ENCODE measurements at places on chromosomes 13 and 19.

DNA sequence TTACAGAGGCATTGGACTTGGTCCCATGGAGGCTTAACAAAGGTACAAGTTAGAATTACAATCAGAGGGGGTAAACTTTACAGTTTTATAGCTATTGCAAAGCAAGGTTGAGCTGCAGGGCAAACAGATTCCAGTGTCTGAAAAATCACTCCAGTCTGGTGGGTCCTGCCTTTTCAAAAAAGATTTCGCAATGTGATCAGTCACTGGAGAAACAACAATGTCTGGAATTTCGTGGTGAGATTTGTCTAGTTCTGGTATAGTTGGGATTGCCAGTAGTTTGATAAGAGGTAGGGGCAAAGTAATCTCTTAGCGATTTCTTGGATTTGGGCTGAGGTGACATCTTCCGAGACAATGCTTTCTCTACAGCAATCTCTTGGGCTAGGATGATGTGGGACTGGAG lies 1198.2 kb upstream of the PCDH9 start:
- no peak overlapping the region for H3K4me3 ChIP-seq
- H3K27me3 ChIP-seq: no peaks in the 10 kb centered on the region
- H3K27ac ChIP-seq: no peak overlapping the region
- no peaks in the 10 kb centered on the region for H3K4me1 ChIP-seq
- DNase-seq: no peak

- no peak overlapping the region for H3K4me3 ChIP-seq
- no peaks in the 10 kb centered on the region for H3K36me3 ChIP-seq
- no peak for DNase-seq
- no peaks in the 10 kb centered on the region for H3K27me3 ChIP-seq
Measured at GRCh38 chr13:73335210-73335609, 276.4 kb downstream of the KLF5 start.

- no peaks in the 10 kb centered on the region for H3K27me3 ChIP-seq
- H3K36me3 ChIP-seq: no peaks in the 10 kb centered on the region
- H3K4me3 ChIP-seq: no peak overlapping the region
Measured at GRCh38 chr13:50419896-50420295, 404.7 kb downstream of the KCNRG start.

GRCh38 chr13:73338389-73338788 lies 279.6 kb downstream of the KLF5 start:
- no peaks in the 10 kb centered on the region for H3K27me3 ChIP-seq
- no peak for DNase-seq
- H3K4me1 ChIP-seq: no peaks in the 10 kb centered on the region
- H3K36me3 ChIP-seq: no peaks in the 10 kb centered on the region
- no peak overlapping the region for H3K27ac ChIP-seq

- H3K27ac ChIP-seq: no peak overlapping the region
- no peaks in the 10 kb centered on the region for H3K27me3 ChIP-seq
- H3K4me1 ChIP-seq: no peaks in the 10 kb centered on the region
- peaks cover 2% of the 10 kb centered on the region for H3K36me3 ChIP-seq
- no peak overlapping the region for H3K4me3 ChIP-seq
Measured at GRCh38 chr19:18131841-18132596, 20.9 kb upstream of the PIK3R2 start.

GRCh38 chr19:48455171-48455907 lies at the start of gene KCNJ14:
Gene KCNJ14, plus strand, starts transcription at chr19:48455574. Its CDS starts 6,151 bp downstream, at chr19:48461725.
- H3K36me3 ChIP-seq: no peaks in the 10 kb centered on the region
- H3K27me3 ChIP-seq: no peaks in the 10 kb centered on the region
- DNase-seq: no peak
- H3K4me3 ChIP-seq: no peak within 1 kb of the TSS

DNA sequence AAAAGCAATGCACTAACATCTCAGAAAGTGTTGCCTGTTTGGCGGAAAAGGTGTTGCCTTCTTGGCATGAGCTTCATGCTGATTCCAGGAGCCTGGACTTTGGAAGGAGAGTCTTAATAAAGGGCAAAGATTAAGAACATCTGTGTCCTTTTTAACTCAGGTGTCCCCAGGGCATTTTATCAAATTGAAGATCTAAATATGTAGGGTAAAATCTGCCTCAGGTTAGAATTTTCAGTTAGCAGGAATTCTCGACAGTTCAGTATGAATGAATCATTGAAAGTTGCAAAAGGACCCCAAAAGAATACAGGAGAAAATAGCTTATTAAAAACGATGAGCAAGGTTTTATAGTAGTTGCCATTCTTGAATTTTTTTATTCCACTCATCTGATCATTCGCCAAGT lies 325.2 kb downstream of the SUCLA2 start:
- no peak overlapping the region for H3K4me3 ChIP-seq
- DNase-seq: no peak
- no peaks in the 10 kb centered on the region for H3K36me3 ChIP-seq

DNA sequence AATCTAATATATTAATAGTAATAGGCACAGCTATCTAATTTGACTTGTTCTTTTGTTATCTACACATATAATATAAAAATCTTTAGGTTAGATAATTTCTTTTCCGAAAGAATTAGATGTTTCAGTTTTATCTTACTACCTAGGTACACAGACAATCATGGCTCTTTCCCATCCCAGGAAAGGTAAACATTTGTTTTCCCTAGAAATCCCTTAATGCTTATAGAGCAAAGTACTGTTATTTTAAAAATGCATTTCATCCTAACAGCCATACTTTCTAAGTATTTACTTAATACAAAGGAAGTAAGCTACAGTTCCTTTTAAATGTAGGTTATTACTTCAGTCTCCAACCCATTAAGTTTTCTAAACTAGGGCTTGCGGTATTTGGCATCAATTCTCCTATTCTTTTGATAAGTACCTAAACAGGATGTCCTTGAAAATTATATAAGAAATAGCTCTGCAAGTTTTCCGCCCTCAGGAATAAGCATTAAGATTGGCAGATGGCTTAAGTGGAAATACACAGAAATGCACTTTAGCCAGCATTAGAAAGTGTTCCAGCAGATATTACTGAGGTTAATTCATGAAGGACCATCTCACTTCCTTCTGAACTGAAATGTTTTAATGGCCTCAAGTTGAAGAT lies 616.2 kb upstream of the SPRY2 start:
- H3K4me3 ChIP-seq: no peak overlapping the region
- H3K27me3 ChIP-seq: no peaks in the 10 kb centered on the region
- H3K27ac ChIP-seq: no peak overlapping the region
- DNase-seq: no peak
- no peaks in the 10 kb centered on the region for H3K4me1 ChIP-seq
- no peaks in the 10 kb centered on the region for H3K36me3 ChIP-seq

- no peak overlapping the region for H3K27ac ChIP-seq
- H3K4me1 ChIP-seq: no peaks in the 10 kb centered on the region
- no peak overlapping the region for H3K4me3 ChIP-seq
- no peaks in the 10 kb centered on the region for H3K36me3 ChIP-seq
Measured at GRCh38 chr19:34217952-34218817, 36.2 kb upstream of the GARRE1 start.

DNA sequence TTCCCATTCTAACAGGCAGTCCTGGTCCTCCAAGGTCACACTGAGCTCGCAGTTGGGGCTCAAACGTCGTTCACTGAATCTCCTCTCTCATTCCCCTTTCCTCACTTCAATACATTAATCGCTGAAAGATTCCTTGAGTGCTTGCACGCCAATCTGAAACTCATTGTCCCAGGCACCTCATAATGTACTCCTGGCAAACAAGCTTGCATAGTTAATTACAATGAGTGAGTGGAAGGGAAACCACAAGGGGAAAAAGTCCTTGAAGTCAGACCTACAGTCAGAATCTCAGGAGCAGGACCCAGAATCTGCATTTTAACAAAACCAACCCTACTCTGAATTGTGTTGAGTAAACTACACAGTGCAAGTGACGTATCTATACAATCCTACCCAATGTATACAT lies 86.9 kb downstream of the CRYL1 start:
- no peak for DNase-seq
- H3K27me3 ChIP-seq: no peaks in the 10 kb centered on the region
- H3K4me1 ChIP-seq: no peaks in the 10 kb centered on the region
- H3K36me3 ChIP-seq: no peaks in the 10 kb centered on the region

- no peak overlapping the region for H3K4me3 ChIP-seq
- H3K36me3 ChIP-seq: no peaks in the 10 kb centered on the region
- H3K4me1 ChIP-seq: no peaks in the 10 kb centered on the region
- H3K27me3 ChIP-seq: no peaks in the 10 kb centered on the region
- no peak overlapping the region for H3K27ac ChIP-seq
- no peak for DNase-seq
Measured at GRCh38 chr19:39927524-39928356, 6.7 kb downstream of the FCGBP start.

- H3K27ac ChIP-seq: no peak overlapping the region
- no peaks in the 10 kb centered on the region for H3K27me3 ChIP-seq
- no peaks in the 10 kb centered on the region for H3K4me1 ChIP-seq
Measured at GRCh38 chr19:33624586-33624985, 2.8 kb downstream of the CHST8 start.

GRCh38 chr13:51811920-51812451 lies 8.0 kb upstream of the DHRS12 start:
- H3K27me3 ChIP-seq: no peaks in the 10 kb centered on the region
- DNase-seq: no peak
- no peak overlapping the region for H3K4me3 ChIP-seq
- H3K4me1 ChIP-seq: no peaks in the 10 kb centered on the region

DNA sequence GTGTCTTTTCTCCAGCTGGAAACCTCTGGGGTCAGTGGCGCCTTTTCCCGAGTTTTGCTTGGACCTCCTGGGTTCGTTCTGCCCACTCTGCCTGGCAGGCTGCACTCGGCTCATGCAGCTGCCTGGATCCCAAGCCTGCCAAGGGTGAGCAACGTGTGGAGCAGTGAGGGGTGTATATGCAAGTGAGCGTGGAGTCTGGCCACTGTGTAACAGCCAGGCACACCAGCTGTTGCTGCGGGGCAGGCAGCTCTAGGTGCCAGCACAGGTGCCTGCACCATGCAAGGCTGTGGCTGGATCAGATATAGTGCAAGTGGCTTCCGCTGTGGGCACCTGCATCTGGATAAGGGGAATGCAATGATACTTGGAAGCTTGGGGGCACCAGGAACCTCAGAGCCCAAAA lies 699.4 kb downstream of the SLITRK1 start:
- no peaks in the 10 kb centered on the region for H3K4me1 ChIP-seq
- H3K36me3 ChIP-seq: no peaks in the 10 kb centered on the region

DNA sequence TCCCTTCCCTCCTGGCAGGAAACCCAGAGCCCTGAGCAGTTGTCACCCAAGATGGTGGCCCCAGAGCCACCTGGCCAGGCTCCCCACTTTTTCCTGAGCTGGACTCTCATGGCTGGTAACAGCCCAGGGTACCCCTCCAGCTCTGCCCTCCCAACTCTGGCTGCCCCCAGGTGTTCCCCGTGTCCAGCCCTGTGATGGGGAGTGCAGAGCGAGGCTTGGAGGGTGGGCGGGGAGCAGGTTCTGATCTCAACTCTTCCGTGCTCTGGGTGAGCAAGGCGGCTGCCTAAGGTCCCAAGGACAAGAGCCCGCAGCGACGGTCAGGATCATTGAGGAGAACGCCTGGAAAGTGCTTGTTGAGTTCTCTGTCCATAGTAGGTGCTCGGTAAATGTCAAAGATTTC lies 54.7 kb upstream of the GAS6 start:
- no peak for DNase-seq
- H3K27me3 ChIP-seq: no peaks in the 10 kb centered on the region
- H3K4me3 ChIP-seq: no peak overlapping the region
- no peaks in the 10 kb centered on the region for H3K36me3 ChIP-seq
